ENCODE measurements at places on chromosomes 7 and 10.

DNA sequence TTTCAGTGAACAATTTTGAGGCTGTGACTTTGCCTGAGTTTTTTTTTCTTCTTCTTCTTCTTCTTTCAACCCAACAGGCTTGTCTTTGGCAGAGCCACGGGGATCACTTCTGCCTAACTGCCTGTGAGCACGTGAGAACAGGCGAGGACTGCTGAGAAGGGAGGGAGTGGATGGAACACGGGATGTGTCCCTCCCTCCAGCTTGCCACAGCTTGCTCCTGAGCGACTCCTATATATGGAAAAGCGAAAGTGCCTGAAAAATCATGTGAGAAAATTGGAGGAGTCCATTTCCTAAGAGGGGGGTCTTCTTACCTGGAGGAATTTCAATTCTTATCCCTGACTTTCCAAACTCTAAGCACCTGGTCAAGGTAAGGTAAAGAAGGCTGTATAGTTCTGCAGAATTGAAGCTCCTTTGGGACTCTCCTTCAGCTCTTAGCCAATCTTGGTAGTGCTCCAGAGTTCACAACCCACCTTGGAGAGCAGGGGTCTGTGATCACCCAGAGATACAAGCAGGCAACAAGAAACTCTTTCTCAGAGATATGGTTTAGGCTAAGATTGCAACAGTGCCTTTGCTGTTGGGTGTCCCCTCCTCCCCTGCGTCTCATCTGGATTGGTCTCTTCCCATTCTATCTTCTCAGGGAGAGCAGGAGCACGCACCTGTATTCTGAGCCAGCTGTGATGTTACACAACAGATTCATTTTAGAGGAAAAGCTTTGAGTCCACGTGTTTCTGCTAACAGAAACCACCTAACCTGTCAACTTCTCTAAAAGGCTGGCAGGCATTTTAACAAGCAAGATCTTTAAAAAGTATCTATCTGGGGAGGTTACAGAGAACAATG is at the start of gene MAT1A:
Gene MAT1A (minus strand): TSS at position 208 of the 837 bp plus-strand sequence. CDS start 235 bp downstream, outside the sequence.
- no peak for DNase-seq

DNA sequence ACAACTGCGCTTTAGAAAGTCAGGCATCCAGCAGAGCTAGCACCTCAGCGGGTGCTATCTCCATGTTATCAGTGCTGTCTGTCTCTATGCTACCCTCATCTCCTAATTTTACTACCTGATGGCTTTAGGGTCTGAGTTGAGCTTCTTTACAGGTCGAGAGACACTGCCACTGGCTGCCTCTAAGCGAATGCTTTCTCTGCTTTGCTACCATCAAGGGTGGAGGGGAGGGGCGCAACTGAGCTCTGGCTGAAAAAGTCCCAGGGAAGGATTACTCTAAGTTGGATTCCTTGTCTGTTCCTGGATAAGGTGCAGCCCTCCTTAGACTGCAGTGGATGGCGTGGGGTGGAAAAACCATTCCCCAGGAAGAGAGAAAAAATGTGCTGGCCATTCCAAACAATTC is 105.7 kb downstream of the CDK14 start:
- no peak for DNase-seq

DNA sequence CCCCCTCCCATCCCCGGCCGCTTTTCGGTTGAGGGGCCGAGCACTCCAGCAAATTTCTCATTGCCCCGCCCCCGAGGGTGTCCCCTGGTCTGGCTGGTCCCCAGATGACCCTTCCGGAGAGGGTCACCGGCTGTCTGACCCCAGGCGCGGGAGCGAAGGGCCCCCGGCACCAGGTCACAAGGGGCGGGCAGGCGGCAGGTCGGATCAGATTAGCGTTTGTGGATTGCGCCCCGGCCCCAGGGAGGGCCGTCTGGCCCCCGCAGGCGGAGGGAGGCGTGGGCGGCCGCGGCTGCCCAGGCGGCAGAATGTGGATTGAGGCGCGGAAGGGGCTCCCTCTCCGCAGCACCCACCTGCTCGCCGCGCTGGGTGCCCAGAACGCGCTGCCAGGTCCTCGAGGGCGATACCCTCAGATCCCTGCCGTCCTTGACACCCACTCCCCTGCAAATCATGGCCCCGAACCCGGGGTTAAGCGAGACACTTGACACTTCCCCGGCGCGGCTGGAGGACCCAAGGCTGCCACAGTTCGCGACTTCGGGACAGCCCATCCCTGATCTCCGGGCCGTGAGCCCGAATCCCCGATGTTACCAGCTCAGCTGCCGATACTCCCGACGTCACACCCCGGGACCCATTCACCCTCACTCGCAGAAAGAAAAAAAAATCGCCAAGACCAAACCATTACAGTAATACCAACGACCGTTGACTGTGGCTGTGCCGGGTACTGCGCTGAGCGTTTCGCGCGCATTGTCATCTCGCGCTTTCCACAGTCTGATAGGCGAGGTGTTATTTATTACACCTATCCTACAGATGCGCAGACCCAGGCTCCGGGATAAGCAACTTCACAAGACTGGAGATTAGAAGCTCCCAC is 953 bp downstream of the NODAL start:
- peak; percentile 28 for DNase-seq

DNA sequence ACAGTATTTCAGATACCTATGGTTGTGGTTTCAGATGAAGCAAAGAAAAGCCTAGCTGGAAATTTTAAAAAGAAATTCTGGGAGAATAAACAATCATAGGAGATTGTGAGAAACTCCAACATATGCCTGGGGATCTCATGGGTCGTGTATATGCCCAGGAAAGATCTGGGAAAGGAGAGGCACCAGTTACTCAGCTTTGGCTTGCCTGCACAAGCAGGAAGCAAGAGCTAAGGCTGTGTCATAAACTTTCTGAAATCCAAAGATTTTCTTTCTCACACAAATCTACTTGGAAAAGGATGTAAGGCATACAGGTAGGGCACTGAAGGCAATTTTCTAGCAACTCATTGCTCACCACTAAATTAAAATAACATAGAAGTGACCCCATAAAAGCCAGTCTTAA is 373.6 kb downstream of the CDC14C start:
- DNase-seq: no peak

DNA sequence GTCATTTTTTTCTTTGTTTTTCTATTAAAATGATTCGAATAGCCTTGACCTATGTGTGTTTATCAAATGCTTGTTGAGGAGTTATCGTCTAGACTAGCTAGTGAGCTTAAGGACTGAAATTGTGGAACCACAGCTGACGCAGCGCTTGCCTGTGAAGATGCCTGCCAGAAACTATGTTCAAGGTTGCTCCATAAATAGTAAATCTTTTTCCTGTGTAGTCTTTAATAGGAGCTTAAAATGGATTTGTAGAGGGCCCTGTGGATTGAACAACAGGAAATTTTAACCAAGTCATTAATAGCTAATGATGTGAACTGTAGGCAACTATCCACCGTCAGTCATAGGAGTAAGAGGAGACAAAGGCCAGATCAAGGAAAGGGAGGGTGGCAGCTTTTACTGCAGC is 145.1 kb downstream of the GNAI1 start:
- DNase-seq: no peak

- DNase-seq: no peak
Observed at GRCh38 chr10:80462981-80463741, 9.1 kb downstream of the TSPAN14 start.

- no peak for DNase-seq
Observed at GRCh38 chr10:23419201-23419600, 19.7 kb upstream of the OTUD1 start.
